AG09309 (cell line): ENCODE measurements at places on chromosomes 1 and 21.

GRCh38 chr1:163186862-163187261 lies 15.9 kb downstream of the RGS5 start:
- DNase-seq = no peak

DNA sequence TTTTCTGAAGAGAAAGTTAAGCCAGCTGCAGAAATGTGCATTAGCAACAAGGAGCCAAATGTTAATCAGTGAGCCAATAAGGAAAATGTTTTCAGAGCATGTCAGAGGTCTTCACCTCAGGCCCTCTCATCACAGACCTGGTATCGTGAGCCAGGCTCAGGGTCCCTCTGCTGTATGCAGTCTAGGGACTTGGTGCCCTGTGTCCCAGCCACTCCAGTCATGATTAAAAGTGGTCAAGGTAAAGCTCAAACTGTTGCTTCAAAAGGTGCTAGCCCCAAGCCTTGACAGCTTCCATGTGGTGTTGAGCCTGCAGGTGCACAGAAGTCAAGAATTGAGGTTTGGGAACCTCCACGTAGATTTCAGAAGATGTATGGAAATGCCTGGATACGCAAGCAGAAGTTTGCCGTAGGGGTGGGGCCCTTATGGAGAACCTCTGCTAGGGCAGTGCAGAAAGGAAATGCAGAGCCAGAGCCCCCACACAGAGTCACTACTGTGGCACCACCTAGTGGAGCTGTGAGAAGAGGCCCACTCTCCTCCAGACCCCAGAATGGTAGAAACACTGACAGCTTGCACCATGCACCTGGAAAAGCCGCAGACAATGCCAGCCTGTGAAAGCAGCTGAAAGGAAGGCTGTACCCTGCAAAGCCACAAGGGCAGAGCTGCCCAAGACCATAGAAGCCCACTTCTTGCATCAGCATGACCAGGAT lies 1128.7 kb downstream of the AMY1C start:
- DNase-seq = no peak

- DNase-seq = no peak
Measured at GRCh38 chr21:31084689-31085088, 46.4 kb upstream of the KRTAP19-8 start.

DNA sequence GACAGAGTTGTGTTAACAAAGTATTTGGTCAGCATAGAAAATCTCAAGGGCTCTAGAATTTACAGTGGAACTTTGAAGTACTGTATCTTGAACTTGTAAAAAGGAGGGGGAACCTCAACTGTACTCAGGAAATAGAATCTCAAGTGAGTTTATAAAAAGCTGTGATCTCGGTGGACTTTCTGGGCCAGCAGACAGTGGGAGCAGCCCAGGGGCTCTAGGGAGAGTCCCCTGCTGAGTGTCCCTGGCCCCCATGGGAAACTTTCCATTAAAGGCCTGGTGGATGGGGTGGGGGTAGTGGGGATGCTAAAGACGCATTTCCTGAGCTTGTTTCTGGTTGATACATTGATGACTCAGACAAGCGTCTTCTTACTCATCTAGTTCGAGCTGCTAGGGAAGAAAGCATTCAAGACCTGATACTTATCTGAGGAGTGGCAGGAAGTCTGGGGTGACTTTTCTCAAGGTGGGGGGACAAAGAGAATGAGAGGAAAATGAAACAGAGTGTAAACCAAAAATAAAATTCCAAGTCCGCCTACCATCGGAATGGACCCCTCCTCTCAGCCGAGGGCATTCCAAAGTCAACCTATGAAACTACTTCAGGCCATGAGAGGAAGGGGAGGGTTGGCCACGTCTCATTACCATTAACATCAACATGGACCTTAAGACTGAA lies 65.5 kb downstream of the NID1 start:
- DNase-seq = no peak

DNA sequence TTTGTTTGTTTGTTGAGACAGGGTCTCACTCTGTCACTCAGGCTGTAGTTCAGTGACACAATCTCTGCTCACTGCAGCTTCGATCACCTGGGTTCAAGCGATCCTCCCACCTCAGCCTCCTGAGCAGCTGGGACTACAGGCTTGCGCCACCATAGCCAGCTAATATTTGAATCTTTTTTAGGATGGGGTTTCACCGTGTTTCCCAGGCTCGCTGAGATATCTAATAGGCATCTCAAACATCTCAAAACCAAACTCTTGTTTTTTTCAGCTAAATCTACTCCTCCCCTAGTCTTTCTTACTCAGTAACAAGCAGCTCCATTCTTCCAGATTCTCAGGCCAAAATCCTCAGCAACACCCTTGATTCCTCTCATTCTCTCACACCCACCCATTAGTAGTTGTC lies 22.0 kb upstream of the SRRM1 start:
- no peak for DNase-seq
